ENCODE measurements at places on chromosomes 3 and 15.

DNA sequence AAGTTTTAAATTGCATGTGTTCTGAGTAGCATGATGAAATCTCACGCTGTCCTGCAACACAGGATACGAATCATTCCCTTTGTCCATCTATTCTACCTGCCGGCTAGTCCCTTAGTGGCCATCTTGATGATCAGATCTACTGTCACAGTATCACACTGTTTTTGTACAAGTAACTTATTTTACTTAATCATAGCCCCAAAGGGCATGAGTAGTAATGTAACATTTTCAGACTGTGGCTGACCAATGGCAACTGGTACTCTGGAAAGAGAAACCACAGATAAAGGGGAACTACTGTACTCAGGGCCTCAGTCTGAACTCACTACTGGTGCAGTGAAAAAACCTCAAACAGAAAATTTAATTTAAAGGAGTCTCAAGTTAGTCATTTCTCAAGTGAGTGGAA lies 127.3 kb upstream of the MRPL3 start:
- no peak for DNase-seq

DNA sequence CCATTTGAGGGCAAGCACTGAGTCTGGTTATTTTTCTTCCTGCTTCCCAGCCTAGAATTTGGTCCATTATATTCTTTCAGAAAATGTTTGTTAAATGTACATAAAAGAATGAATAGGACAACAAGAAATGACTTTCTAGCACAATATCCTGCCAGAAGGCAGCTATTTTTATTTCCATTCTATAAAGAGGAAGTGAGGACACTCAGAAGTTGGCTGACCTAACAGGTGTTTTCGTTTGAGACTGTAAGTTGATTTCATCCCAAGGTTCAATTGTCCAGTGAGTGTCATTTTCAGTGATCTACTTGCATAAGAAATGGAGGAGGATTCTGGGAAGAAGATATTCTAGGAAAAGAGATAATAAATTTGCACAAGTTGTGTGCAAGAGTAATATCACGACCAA lies 191.9 kb upstream of the POU1F1 start:
- no peak for DNase-seq

- no peak for DNase-seq
These were observed 10.8 kb upstream of the ZFYVE19 start for GRCh38 chr15:40796041-40796440.

DNA sequence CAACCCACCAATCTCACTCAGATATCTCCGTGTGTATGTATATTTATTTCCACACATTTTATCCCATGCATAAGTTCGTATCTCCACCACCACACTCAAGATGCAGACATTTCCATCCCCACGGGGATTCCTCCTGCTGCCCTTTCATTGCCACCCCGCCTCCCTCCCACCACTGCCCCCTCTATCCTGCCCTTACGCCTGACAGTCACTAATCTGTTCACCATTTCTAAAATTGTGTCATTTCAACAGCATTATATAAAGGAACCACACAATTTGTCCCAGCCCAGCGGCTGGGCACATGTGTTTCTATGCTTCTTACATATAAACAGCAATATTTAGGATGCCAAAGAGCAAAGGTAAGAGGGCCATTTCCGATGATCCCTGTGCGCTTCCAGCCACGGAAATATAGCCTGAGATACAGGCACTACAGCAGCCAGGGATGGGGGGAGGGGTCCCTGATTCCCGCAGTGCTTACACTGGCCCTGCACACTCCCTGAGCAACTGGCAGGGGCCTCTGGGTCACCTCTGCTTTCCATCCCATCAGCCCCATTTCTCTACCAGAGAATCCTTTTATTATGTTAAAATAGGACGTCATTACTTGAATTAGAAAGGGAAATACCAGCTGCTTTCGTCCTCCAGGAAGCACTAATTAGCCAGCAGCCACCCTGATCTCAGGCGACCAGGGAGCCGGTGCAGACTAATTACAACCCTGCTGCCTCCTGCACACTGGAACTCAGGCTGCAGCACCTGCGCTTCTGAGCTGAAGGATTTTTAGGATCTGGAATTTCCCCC lies 372.0 kb upstream of the ATP10A start:
- DNase-seq = no peak

- DNase-seq = no peak
These were observed 11.3 kb upstream of the XRN1 start for GRCh38 chr3:142459096-142459495.

- no peak for DNase-seq
These were observed 28.0 kb upstream of the SUCNR1 start for GRCh38 chr3:151845306-151845905.

GRCh38 chr15:77781151-77781945 lies 148.6 kb upstream of the LINGO1 start:
- no peak for DNase-seq

DNA sequence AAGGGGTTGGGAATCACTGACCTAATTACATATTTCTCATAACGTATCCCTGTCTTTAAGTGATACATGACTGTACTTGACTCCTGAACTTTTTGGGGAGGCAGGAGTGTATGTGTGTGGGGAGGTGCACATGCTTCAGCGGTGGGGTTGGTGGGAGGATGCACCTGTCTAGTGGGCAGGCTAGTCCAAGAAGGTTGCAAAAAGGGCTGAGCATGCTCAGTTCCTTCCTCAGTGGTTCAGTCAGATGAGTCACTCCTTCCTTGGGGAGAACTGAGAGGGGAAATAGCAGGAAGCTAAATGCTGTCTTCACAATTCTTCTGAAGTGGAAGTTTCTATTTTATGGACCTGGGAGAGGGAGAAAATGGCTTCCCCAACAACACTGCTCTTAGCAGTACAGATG lies 24.6 kb upstream of the AP4E1 start:
- DNase-seq = no peak

- peak; percentile 80 for DNase-seq
These were observed 1.3 kb downstream of the ARL6IP5 start for GRCh38 chr3:69085833-69086722.

GRCh38 chr3:177045222-177045621 lies 152.1 kb downstream of the TBL1XR1 start:
- DNase-seq = no peak

DNA sequence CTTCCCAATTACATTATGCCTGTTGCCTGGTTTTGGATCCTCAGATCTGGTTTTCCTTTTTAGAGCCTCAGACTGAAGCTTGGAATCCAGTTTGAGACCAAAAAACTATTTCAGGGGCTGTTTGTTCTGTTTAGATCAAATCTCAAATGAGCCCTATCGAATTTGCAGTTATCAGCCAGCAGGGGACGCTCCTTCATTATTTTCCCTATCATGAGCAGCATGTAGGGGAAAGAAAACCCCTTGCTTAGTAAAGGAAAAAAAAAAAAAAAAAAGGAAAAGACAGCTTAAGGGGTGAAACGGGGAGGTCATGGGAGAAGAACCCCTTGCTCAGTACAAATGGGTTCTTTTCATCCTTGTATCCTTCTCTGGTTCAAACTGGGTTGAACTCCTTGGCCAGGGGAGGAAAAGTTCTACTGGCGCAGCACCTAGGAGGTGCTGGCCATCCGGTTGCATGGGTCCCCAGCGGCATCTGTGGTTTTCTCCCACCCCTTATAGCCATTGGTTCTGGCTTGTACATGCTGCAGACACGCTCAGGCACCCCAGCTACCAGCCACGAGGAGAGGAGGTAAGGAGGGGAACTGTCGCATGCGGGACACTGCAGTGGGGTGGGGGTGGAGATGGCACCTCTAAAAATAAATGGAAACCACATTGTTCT lies 1375.1 kb upstream of the ALCAM start:
- DNase-seq = no peak

DNA sequence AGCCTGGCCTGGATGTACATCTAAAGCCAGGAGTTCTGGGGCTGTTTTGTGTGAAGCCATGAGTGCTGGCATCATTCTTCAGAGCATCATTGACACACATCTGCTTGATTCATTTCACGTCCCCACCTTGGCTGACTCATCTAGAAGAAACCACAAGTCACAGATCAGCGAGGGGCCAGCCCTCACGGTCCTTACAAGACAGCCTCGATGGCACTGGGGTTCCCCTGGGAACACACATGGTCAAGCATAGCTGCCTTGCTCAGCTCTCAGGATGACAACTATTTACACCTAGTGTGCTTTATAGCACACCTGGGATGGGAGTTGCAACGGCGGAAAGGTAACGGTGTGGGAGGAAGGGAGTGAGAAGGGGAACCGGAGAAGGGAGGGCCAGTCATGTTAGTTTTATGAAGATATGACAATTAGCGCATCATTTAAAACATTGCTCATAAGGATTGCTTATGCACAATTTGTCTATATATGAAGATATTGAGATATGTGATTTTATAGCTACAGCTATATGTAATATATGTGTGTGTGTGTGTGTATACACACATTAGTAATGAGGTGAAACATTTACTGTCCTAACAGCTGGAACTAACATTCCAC lies 227.1 kb downstream of the RPLP1 start:
- no peak for DNase-seq

GRCh38 chr3:68274286-68274685 lies 619.9 kb upstream of the SUCLG2 start:
- DNase-seq = no peak

- no peak for DNase-seq
These were observed 63.3 kb upstream of the TPM1 start for GRCh38 chr15:62979252-62979651.

Measured in posterior cingulate gyrus (tissue), 11 donors.